A549 treated with Mapracorat at 1 μM for 4 hours (cell line): ENCODE measurements at places on chromosomes 3 and 15. TPM values are rescaled to one million over a fixed set of nuclear protein-coding genes. Genes with fewer than 3 reads are reported as not detected.

Gene PLD1
- total RNA-seq: 7.7 to 15.2 TPM (median 8.6 TPM) in 5 replicates

Gene NME9
- not detected in 5 replicates for total RNA-seq

Gene IMPG2
- total RNA-seq: 0.01 to 0.02 TPM (median 0.02 TPM) in 3 of 5 replicates, not detected in the others

Gene MME
- total RNA-seq: not detected in 5 replicates

Gene NAALADL2
- 0.18 to 0.35 TPM in 2 of 5 replicates, not detected in the others for total RNA-seq

Gene CHRFAM7A
- 4.6 to 8.9 TPM (median 7.4 TPM) in 5 replicates for total RNA-seq
